ENCODE measurements at places on chromosomes 5 and 9. TPM values are rescaled to one million over a fixed set of nuclear protein-coding genes. Genes with fewer than 3 reads are reported as not detected.

- DNase-seq = no peak
Measured at GRCh38 chr5:77129391-77129990, 42.4 kb upstream of the ZBED3 start.

DNA sequence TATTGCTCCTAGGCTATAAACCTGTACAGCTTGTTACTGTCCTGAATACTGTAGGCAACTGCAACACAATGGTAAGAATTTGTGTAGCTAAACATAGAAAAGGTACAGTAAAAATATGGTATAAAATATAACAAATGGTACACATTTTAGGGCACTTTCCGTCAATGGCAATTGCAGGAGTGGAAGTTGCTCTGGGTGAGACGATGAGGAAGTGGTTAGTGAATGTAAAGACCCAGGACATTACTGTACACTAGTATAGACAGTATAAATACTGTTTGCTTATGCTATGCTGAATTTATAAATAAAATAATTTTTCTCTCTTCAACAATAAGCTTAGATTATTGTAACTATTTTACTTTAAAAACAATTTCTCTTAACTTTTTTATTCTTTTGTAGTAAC, 15.6 kb upstream of the ADRB2 start:
- DNase-seq = no peak

ADRB2 gene
- 0.63 TPM for polyA plus RNA-seq

TUT7 gene
- polyA plus RNA-seq = 25.7 TPM

- DNase-seq = no peak
Measured at GRCh38 chr5:33059081-33059480, 348.0 kb downstream of the NPR3 start.

DNA sequence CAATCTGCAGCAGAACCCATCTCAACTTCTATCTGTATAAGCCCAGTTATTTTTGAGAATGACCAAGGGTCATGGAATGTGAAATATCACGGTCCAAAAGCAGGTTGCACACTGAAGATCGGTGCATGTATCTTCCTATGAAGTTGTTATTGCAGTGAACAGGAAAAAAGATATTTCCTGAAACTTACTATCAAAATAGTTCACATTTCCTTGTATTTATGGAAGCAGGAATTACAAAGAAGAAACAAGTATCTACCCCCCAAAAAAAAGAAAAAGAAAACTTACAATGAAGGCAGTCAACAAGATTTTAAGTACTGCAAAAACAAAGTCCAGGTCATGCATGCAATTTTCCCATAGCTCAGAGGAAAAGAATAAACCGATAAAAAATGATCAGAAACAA, 70.0 kb downstream of the MPDZ start:
- DNase-seq = no peak

DNA sequence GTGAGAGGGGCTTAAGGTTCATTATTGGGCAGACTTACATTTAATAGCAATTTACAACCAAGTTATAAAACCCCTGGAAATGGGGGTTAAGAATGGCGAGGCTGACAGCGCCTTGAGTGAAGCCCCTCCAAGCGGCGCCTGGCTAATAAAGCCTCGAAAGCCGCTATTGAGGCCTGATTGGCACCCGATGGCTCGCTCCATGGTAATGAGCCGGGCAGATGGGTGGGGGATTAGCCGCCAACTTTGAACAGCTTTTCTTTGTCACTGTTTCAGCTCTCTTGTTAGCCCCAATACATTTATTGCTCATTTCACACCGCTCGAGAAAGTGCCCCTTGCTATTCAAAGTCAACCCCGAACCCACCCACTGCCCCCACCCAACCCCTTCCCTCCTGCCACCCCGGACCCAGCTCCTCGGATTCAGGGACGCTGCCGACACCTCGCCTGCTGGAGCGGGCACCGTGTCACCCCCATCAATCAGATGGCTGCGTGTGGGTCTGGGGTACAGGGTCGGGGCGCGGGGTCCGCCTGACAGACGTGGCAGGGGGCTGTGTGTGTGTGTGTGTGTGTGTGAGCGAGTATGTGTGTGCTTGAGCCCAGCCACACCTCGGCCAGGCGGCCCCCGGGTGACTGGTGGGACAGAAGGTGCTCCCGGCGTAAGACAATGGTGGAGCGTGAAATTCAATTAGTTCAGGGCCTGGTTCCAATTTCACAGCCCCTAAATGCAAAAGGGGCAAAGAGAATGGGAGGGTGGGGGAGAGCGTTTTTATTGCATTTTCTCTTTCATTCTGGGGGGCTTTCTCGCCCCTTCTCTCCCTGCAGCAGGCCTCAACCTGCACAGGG, 34.2 kb downstream of the ASS1 start:
- DNase-seq = no peak

DNA sequence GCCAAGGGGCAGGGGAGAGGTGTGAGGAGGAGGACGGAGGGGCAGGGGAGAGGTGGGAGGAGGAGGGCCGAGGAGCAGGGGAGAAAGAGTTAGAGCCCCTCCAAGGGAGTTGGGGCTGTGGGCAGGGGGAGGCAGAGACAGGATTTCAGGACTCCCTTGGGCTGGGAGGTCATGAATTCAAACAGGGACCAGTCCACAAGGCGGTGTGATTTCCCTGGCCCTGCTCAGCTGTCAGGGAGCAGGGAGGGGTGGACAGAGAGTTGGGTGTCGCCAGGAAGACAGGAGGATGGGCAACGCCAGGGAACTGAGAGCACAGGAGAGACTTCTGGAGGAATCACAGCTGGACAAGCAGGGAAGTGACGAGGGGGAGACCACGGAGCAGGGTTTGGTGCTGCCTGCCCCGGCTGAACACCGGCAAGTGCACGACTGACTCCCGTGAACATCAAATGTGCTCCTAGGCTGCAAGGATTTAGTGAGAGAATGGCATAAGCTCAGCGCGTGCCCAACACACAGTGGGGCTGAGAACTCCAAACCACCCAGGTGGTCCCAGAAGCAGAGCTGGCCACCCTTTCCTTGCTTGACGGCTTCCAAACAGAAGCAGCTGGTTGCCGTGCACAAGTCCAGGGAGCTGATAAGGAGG, 17.8 kb upstream of the OLFM1 start:
- DNase-seq = no peak

- DNase-seq = no peak
Measured at GRCh38 chr9:120932086-120932823, 5.7 kb upstream of the TRAF1 start.

FCN2 gene
- not detected for polyA plus RNA-seq

DNA sequence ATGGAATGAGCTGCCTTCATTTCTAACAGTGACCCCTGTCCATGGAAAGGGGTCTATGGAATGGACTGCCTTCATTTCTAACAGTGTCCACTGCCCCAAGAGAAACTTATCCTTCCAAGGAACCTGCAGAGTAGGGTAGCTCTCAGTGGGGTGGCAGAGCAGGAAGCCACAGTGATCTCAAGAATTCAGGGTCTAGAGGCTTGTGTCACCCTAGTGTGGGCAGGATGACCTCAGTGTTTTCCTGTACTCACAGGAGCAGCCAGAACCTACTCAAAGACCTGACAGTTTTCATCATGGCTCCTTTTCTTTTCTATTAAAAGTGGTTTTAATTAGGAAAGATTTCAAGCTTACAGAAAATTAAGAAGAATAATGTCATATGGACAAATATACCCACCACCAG, 27.5 kb downstream of the SEC61B start:
- DNase-seq = no peak

DNA sequence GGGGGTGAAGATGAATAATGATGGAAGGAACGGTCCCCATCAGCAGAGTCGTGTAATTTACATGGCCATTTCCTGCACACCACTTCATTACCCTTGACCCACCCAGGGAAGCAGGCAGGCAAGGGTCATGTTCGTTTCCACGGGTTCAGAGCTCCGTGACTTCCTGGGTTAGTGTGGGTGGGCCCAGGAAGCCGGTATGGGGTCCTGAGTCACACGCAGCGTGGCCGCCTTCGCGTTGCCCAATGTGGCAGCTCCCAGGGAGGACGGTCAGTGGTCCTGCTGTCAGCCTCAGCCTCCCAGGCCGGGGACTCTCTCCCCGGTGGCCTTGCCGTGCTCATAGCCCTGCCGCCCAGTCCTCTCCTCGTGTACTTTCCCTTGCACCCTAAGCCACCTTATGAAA, 5.1 kb upstream of the TERT start:
- DNase-seq = no peak

DNA sequence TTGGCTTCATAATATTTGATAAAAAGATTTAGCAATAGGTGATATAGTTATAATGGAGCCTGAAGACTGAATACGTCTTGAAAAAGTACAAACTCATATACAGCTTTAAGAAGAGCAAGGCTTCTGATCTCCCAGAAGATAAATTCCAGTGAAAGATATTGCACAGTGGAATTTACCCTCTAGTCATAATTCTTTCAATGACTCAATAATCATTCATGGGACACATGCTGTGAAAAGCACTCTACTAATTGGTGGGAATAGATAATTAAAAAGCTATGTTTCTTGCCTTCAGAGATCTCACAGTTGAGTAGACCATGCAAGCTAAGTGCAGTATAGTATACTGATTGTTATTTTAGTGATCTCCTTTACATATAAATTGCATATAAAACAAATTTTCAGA, 538.6 kb upstream of the CYLC2 start:
- DNase-seq = no peak

ARAP3 gene
- 4.9 TPM for polyA plus RNA-seq

- DNase-seq = no peak
Measured at GRCh38 chr5:34488984-34489383, 167.1 kb upstream of the RAI14 start.

FBP2 gene
- polyA plus RNA-seq = not detected

WWC1 gene
- 5.2 TPM for polyA plus RNA-seq

NCS1 gene
- 69.9 TPM for polyA plus RNA-seq

DNA sequence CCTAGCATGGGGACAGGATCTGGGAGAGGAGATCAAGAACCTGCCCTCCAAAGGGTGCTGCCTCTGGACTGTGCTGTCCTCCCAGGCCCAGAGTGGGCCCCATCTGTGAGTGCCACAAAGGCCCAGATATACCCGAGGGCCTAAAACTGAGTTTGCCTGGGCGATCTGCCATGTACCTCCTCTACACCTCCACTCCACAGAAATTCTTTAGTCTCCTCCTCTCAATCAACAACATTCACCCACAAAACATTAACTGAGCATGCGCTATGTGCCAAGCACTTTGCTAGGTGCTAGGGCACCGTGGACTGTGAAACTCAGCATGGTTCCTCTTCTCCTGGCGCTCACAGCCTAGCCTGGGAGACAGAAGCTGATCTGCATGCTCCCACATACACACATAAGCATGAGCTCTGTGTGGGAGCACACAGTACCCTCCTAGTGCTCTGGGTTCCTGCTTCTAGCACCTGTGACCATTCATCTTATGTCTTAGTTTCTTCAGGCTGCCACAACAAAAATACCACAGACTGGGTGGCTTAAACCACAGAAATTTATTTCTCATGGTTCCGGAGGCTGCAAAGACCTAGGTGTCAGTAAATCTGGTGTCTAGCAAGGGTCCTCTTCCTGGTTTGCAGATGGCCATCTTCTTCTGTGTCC, 82.0 kb upstream of the FSTL4 start:
- DNase-seq = no peak

GRCh38 chr5:6467591-6467990, 18.9 kb downstream of the UBE2QL1 start:
- no peak for DNase-seq

GRCh38 chr9:5621327-5621726, 7.6 kb upstream of the RIC1 start:
- no peak for DNase-seq

GRCh38 chr9:74821636-74822035, 66.1 kb downstream of the TRPM6 start:
- DNase-seq = no peak

All from AG04450 (cell line).